ENCODE measurements at places on chromosomes 6 and 20.
A peak's percentile ranks its signal among the peaks of the same experiment; 100 is the strongest.

DNA sequence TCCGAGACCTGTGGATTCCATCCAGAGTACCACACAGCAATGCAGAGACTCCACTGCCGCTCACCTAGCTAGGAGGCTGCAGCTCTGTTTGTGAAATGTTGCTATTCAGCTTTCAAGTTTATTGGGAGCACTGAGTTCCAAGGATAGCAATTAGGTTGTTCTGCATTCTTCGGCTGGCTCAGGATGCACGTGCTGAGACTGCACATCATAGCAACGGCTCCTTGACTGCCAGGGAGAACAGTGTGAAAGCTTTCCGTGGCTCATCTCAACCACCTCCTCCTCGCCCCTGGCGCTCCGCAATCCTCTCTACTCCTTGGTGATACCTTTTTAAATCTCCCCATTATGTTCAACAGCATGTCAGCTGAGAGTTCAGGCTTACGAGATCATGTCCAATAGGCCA, 116.6 kb downstream of the TSHZ2 start:
- DNase-seq: no peak

DNA sequence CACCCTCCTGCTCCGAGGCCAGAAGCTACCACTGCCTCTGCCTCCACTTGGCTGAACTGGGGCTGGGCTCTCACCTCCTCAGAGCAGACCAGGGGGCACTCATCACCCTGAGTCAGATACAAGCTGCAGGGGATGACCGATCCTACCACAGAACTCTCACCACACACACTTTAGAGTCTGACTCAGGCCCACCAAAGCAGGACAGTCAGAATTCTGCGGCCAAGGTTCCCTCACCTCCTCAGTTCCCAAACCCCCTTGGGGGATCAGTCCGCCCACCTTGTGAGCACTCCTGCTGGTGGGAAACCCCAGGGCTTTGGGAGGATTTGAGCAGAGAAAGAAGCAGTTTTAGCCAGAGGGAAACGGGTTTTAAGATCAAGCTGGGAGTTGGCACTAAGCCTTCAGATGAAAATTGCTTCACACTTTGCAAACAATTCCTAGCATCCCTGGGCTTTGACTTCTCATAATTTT, 587.8 kb upstream of the JAG1 start:
- no peak for DNase-seq

DNA sequence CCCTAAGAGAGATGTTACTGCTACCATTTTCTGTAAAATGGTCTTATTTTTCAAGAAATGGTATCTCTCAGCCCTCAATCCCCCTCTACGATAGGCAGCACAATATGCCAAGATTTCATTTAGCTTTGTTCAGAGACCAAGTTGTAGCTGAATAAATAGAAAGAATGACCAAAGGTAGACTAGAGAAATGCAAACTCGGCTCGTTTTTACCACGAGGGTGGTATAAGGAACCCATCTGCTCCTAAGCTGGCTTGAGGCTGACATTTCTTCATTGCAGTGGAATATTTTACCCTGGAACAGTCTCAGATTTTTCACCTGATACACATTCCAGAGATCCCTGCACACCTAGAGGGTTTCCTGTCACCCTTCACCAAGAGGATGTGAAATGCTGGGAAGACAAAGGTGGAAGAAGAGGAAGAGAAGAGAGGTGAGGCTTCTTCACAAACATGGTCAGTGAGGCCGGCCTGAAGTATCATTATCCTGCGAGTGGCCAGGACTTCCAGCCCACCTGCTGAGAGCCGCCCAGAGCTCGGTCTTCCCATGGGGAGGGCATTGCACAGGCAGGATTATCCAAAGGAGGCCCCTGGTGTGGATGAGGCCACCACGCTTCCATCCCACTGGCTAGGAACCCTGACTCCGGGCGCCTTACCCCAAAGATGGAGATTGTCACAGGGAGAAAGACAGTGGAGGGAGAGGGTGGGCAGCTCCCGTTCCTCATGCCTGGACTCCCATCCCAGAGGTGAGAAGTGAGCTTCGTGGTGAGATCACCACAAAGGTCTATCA, 57.1 kb upstream of the AFDN start:
- DNase-seq: no peak

DNA sequence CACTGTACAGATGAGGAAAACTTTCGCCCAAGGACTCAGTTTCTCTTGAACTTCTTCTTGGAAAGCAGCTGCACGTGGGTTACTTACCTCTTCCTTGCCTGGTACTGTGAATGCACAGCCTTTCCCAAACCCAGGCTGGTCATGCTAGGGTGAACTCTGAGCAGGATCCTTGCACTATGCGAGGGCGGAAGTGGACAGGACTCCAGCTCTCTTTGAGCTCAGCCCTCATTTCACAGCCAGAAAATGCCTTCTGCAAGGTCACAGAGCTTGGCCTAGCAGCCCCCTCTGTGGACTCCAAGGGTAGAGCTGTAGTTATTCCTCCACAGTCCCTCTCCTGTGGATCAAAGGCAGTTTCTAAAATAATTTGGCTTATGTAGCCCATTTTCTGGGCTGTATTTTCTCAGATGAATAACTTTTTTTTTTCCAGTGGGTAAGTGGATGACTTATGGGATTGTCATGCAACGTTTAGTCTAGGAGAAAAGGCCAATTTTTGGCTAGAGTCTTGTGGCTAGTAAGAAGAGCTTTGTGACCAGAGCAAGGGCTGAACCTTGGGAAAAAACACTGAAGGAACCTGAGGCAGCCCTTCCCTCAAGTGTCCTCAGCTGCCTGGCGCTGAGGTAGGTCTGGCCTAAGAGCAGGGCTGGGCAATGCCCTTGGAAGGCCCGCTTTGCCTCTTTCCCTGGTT, 172.7 kb downstream of the SCP2D1 start:
- DNase-seq: no peak

GRCh38 chr20:40189621-40190020, 499.4 kb downstream of the MAFB start:
- DNase-seq: no peak

GRCh38 chr6:24394780-24395437, 7.8 kb upstream of the MRS2 start:
- DNase-seq: no peak

DNA sequence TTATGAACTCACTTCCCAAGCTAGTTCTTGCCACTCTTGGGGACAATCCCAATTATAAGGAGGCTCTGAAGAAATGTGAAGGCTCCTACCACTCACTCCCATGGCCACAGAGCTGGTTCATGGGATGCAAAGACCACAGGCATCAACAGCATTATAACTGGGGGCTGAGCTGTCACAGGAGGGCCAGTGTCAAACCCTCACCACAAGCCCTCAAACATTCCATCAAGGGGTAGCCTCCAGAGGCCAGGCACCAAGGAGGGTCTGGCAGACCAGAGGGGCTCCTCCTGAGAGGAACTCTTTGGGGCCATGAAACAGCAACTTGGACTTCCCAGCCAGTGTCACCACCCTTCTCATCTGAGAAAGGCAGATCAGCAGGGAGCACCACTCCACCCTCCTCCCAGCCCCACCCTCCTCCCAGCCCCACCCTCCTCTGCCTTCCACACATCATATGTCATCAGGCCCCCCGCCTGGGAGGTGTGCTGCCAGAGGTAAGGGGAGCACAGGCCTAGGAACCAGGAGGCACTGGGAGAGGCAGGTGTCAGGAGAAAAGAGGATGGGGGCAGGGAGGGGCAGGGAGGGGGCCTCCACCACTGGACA, 1.2 kb upstream of the TSPO2 start:
- DNase-seq: no peak

DNA sequence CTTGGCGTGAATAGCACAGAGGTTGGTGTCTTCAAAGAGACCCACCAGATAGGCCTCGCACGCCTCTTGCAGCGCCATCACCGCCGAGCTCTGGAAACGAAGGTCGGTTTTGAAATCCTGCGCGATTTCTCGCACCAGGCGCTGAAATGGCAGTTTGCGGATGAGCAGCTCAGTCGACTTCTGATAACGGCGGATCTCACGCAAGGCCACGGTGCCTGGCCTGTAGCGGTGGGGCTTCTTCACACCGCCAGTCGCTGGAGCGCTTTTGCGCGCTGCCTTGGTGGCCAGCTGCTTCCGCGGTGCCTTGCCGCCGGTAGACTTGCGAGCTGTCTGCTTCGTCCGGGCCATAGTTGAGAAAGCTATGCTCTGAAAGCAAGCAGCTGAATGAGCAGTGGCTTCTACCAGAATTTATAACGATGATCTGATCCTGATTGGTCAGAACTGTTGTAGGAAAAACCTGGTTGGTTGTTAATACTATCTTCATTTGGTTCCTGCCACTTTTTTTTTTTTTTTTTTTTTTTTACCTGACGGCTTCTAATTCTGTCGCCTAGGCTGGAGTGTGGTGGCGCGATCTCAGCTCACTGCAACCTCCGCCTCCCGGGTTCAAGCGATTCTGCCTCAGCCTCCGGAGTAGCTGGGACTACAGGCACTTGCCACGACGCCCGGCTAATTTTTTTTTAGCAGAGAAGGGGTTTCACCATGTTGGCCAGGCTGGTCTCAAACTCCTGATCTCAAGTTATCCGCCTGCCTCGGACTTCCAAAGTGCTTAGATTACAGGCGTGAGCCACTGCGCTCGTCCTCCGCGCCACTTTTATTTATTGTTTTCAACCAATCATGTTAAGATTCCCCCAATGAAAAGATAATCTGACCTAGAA, 21.5 kb downstream of the OR2B2 start:
- peak; percentile 82 for DNase-seq

DNA sequence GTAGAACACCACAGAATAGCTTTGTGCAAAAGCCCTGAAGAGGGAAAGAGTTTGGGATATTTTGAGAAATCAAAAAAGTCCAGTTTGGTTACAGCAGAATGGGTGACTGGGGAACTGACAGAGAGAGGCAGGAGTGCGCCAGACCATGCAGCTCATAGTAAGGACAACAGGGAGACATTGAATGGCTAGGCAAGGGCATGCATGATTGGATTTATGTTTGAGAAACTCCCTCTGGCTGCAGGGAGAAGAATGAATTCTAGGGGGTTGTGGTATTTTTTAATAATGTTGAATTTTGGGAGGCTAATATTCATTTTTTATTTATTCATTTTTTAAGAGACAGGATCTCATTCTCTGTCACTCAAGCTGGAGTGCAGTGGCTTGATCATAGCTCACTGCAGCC, 49.9 kb downstream of the TGM2 start:
- DNase-seq: no peak

DNA sequence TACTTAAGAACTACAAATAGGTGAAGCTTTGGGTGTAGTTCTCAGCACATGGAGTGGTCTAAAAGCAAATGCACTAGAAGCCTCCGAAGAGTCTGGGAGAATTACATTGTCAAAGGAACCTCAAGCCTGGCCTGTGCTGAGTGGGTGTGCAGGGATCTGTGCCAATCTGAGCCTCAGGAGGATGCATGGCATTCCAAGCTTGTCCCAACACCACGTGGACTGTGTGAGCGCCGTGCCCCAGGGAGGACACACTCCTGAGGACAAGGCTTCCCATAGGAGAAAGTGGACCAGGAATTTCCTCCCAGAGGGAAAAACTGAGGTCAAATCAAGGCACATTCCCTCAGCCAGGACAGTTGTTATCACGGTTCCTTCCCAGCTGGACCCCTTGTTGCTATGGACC, 185.8 kb downstream of the QKI start:
- no peak for DNase-seq

DNA sequence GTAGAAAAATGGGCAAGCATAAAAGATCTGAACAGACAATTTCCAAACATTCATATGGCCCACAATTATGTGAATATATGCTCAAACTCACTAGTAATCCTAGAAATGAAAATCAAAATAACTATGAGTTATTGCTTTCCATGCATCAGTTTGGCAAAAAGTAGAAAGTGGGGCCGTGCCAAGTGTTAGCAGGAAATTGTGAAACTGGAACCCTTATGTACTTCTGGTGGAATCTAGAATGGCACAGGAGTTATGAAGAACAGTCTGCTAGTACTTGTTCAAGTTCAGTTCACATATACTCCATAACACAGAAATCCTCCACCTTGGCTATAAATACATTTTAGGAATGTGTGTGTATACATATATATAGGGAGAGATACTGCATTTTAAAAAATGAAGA, 89.8 kb downstream of the EYA2 start:
- DNase-seq: no peak

GRCh38 chr6:57303931-57304681, 13.3 kb upstream of the PRIM2 start:
- DNase-seq: no peak

GRCh38 chr20:18913701-18914100, 100.1 kb downstream of the SCP2D1 start:
- DNase-seq: no peak

GRCh38 chr20:37552415-37552814, 24.7 kb upstream of the BLCAP start:
- no peak for DNase-seq

DNA sequence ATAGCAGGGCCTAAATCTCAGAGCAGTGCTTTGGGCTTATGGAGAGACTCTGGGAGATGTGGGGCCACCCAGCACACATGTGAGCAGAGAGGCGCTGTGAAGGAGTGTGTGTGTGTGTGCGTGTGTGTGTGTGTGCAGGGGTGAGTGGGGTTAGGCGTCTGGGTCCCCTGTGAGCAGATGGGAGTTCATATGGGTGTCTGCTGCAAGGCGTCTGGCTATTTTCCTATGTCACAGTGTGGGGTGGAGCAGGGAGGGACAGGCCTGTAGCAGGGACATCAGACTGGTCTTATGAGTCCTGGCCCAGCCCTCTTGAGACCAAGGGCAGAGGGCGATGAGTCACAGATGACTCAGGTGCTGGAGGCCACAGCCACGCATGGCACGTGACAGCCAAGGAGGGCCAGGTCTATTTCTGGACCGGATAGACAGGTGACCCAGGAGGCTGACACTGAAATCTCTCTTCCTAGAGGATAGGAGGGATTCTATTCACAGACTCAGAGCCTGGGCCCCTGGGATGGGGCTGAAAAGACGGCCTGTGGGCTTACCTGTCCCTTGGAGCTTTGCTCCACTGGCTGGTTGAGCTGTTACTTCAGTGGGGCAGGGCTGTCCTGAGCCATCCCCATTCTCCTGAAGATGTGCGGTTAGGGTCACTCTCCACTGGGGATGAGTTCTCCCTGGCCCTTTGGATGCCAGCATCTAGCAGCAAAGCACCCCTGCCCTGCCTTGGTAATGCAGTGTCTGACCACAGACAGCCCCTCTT, 28.9 kb downstream of the VEGFA start:
- no peak for DNase-seq

DNA sequence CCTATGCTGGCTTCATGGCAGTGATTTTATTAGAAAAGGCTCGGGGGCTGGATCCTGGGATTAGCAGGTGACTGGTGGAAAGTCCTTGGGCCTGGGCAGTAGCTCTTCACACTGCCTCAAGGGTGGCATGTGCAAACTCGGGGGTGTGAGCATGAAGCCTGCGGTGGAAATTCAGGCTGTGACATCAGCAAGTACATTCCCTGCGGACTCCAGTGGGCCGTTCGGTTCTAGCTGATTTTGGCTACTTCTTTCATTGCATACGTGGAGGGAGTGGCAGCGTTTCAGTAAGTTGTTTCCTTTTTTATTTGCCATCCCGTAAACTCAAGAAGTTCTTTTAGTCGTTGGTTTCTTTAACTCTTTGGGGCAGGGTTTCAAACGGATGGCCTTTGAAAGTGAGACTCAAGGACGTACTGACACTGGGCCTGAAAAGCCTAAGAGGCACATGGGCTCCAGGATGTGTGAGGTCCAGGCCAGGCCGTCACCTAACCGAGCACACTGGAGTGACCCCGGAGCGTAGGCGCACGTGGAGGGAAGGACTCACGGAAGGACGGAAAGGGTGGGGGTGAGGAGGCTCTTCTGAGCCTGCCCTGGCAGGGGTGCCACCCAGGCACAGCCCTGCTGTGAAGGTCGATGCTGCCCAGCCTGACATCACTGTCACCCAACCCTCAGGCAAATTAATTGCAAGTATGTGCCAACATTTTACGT, 104.0 kb upstream of the FRMD1 start:
- no peak for DNase-seq

- no peak for DNase-seq
These were observed 388.4 kb upstream of the GJE1 start for GRCh38 chr6:141744194-141744925.
